D341Med (cell line): ENCODE measurements at places on chromosomes 5 and 9.

DNA sequence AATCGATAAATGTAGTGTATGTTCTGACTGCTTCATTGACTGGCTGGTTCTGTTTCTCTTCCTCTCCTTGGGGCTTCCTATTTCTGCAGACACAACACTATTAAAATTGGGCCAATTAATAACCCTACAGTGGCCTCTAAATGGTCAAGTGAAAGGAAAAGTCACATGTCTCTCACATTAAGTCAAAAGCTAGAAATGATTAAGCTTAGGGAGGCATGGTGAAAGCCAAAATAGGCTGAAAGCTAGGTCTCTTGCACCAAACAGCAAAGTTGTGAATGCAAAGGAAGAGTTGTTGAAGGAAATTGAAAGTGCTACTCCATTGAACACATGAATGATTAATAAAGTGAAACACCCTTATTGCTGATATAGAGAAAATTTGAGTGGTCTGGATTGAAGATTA is 58.2 kb downstream of the CCNH start:
- no peak for DNase-seq

GRCh38 chr9:90261698-90262097 is 380.9 kb downstream of the DIRAS2 start:
- no peak for DNase-seq

DNA sequence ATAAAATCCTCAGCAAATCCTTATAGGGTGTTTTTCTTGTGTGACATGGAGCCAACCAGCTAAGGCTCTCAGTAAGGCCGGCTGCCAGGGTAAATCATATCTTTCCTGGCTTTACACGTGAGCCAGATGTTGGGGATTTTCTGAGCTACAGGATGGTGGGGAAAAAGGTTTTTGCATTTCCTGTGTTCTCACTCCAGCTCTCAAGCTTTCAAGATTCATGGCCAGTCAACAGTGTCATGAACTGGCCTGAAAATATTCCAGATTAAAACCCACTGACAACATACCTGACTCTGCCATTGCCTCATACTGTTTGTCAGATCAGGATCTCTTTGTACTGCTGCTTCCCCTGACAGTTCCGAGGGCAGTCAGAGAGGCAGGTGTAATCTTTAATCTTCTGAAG is 306.9 kb downstream of the GLIS3 start:
- no peak for DNase-seq

DNA sequence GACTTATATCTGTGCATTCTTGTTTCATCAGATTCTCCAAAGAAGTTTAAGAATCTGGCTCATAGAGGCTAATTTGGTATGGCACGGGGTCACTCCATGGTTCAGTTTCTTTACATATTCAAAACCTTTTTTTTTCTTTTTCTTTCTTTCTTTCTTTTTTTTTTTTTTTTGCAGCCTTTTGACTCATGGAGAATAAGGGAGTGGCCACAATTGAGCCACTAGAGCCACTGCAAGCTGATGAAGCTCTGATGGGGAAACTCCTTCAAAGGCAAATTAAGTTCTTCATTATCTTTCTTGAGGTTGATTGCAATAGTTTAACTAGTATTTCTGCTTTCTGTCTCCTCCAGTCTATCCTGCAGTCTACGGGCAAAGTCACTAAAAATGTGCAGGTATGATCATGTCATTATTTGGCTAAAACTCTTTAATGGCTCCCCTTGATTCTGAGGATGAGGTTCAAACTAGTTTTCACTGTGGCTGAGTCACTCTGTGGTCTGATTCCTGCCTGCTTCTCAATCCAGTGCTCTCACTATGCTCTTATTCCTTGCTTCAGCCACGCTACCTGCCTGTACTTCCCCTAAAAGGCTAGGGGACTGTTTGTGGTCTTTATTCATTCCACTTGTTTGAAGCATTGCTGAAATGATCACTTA is 93.5 kb upstream of the RIOK2 start:
- DNase-seq, result no peak

GRCh38 chr5:80600943-80601693 is 31.0 kb upstream of the ANKRD34B start:
- no peak for DNase-seq

GRCh38 chr5:38455796-38456330 is 100.6 kb downstream of the LIFR start:
- DNase-seq, result no peak

DNA sequence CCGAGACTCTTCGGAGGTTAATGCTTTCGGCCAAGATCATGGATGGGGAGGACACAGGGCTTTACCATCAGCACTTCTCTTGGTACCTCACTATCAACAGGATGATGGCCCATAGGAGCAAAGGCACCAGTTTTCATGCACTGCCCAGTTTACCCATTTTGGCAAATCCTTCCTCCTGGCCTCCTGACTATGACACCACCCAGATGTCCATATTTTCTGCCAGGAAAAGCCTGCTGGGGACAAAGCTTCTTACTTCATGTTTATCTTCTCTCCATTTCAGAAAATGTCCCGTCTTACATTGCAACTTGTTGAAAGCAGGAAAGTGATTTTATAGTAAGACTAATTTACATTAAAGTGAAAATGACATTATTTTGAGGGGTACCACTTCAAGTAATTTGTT is 61.4 kb upstream of the GAS1 start:
- no peak for DNase-seq

GRCh38 chr9:89781838-89782540 is 177.2 kb downstream of the GADD45G start:
- DNase-seq, result no peak

DNA sequence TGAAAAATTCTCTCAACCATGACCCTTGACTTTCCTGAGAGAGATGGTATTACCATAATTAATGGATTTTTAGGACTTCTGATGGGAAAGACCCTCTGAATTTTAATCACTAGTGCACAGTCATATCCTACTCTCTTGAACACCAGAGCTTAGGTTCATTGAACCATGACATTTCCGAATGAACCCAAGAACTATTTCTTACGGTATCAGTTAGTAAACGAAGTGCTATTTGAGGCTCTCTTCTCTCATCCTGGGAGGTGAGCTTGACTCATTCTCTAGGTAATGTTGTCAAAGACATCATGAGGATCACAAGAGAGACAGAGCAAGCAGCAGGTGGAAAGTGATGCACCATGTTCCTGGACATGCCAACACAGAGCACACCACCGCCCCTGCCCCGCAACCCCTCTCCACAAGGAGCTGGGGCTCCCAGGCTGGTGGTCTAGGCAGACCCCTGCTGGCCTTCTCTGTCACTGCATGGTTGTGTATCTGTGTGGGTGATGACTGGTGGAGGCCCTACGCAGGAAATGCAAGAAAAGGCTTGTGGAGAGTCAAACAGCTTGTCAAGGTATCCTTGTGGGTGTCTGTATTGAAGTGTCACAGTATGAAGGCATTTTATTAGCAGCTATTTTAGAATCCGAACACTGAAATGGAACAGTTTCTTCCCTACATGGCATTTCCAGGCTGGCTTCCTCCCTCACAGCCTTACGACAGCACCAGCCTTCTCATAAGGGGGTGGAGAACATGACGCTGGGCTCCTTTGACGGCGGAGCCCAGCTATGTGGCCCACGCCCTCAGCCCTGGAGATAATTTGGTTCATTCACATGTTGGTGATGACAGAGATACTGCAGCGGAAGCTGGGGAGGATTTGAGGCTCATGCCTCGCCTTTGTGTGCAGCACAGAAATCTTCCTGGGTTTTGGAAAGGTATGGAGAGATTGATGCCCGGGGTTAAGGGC is 297.6 kb downstream of the NTRK2 start:
- no peak for DNase-seq

DNA sequence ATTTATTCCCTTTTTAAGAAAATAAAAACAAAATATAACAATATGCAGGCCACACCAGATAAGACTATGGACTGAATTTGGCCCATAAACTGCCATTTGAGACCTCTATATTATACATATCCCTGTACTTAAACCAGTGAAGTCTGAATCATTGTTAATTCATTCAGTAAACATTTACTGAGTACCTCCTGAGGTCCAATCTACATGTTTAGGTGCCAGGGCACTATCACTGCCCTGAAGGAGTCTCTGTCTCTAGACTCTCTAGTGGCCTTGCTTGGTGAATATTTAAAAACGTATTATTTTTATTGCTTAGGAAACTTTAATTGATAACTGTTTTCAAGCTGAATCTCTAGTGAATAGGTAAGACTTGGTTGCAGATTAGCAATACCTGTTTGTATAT is 74.7 kb upstream of the ELL2 start:
- no peak for DNase-seq

GRCh38 chr9:91972076-91972626 is 22.1 kb upstream of the ROR2 start:
- no peak for DNase-seq

DNA sequence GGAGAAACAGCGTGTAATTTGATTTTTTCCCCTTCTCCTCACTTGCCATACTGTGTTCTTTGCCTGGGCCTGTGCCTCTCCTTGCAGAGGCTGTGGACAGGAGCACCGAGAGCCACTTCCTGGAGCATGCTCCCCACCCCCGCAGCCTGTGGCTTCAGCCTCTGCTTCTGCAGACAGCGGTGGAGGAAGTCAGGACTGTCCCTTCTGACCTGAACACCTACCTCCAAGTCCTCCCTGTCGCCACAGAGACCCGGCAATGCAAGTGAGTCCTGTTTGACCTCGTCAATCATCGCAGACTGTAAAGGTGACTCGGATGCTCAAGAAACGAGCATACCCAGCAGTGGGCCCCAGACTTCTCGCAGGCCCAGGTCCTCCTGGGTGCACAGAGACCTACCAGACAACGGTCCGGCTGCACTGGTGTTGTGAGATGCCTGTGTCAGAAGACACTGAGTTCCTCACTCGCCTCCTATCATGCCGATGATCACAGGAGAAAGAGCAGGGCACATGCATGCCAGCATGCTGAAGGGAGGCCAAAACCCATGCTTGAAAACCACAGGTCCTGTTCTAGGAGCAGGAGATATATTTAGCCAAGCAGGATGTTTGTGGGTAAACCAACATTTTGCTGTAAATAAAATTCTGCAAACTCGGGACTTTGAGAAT is 198.8 kb downstream of the AUH start:
- DNase-seq, result no peak

- DNase-seq, result peak; percentile 20
These were observed 9.3 kb upstream of the SCGB3A1 start for GRCh38 chr5:180600554-180601041.

DNA sequence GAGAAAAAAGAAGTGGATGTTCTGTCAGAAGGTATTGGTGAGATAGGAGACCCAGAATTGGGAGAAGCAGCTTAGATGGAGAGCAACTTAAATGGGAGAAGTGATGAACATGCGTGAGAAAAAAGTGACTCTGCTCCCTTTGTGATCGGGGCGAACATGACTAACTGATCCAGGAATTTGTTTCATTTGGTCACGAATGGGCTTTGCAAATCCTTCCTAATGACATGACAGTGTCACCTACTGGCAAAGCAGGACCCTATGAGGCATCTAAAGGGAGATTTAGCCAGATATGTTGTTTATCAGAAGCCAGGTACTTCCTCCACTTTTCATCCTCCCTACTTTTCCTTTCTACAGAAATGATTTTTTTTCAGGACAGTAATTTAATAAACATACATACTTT is 787.4 kb upstream of the RGMB start:
- no peak for DNase-seq

DNA sequence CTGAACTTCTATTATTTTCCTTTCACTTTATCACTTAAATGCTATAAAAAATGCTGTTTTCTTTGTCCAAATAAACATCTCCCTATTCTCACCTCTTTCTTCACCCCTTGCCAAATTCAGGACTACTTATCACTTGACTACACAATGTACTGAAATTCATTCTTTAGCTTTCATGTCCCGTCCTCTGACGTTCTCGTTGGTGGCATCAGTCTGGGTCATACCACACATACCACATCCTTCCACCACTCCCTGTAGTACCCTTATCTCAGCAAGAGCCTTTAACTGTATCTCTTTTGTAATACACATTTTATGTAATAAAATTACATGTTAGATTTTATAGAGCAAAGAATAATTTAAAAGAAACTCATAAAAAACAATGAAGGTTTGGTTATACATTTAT is 231.1 kb upstream of the PAPPA start:
- DNase-seq, result no peak

DNA sequence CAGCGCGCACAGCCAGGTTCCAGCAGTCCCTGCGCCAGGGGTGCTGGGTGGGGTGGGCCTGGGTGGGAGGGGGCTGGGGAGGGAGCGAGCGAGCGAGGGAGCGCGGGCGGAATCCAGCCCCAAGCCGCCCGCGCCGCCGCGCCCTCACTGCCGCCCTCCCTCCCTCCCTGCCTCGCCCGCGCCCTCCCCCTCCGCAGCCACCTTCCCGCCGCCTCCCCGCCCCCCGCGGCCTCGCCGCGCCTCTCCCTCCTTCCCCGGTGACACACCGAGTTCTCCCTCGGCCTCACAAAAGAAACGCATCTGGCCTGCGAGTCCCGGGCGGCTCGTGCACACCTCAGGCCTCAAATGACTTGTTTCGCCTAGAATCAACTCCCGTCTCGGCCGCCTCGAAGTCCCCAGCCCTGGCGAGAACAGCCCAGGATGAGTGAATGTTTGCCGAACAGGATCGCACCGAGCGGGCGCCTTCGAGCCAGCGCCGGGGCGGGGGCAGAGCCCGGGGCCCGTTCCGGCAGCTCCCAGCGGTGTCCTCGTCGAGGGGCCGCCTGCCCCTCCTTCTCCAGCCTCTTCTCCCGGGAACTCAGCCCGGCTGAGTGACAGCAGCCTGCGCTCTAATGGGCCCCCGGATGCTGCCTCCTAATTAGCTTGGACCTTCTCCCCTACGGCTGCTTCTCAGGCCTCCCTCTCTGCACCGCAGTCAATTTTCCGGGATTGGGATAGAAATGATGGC is 371 bp upstream of the PITX1 start:
- peak; percentile 93 for DNase-seq

DNA sequence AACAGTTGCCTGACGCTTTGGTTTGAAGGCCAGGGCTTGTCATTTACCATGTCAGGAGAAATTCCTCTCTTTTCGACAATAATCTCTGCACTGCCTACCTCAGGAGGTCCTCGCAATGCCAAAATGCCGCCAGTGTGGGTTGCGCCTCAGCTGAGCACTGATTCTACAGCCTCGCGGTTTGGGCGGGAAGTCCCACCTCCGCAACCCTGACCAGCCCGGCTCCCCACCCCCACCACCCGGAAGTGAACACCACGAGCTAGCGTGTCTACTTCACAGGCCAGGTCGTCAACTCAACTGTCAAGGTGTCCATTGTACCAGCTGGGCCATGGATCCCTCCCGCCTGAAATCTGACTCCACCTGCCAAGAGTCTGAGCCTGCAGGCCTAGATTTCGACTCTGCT is at the start of gene TPD52L3:
Gene TPD52L3, plus strand, starts transcription at position 273 of the 400 bp plus-strand sequence. CDS start 221 bp downstream, outside the sequence.
- DNase-seq, result no peak

DNA sequence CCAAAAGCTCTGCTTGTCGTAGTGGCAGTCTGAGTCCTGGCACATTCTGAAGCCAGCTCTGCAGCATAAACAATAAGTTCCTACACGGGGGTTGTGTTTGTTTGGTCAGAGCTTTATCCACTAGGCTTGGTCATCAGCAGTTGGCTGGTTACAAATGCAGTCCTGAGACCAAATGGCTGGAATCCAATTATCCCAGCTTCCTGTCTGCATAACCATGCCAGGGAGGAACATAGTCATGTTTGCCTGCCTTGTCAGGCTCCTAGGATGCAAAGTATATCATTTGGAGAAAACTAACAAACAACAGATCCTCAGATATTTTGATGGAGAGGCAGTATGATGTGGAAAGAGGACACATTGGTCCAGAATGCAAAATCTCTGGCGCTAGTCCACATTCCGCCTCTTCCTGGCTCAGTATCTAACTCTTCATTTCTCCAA is 85.8 kb downstream of the FBXO38 start:
- no peak for DNase-seq
